ENCODE measurements at places on chromosomes 7 and 10.
A peak's percentile ranks its signal among the peaks of the same experiment; 100 is the strongest.

- DNase-seq = no peak
Measured at GRCh38 chr10:106500041-106500924, 664.2 kb downstream of the SORCS1 start.

DNA sequence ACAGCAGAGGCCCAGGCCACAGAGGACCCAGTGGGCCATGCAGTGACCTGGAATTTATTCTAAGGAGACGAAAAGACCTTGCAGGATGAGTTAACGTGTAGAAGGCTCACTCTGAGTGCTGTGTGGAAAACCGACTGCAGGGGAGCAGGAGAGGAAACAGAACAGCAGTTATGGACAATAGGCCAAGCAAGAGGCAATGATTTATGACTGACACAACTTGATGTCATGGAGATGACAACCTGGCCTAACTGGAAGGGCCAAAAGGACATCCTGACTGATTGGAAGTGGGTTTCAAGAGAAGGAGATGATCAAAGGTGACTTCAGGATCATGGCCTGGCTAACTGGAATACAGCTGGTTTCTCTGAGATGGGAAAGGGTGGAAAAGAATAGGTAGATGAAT, 70.2 kb upstream of the RAPGEF5 start:
- DNase-seq = no peak

DNA sequence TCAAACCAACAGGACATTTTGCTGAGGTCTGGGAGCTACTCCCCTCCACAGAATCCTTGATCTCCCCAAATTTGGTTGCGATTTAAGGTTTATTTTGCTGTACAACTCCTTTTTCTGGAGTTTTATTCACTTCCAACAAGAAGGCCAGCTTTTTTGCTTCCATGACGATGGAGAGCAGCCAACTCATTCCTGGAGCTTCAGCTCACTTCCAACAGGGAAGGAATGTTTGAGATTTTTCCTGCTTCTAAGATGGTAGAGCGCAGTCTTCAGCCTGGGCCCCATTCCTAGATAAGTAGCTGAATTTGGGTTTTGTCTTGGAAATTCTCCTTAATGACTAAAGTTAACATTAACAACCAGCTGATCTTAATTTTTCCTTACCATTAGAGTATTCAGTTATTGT, 30.9 kb upstream of the CREB3L2 start:
- DNase-seq = no peak

GRCh38 chr7:159042581-159043101, 102.0 kb downstream of the VIPR2 start:
- no peak for DNase-seq

GRCh38 chr10:112231602-112232400, 48.2 kb upstream of the GPAM start:
- DNase-seq = no peak

- no peak for DNase-seq
Measured at GRCh38 chr7:106566672-106567071, 94.3 kb downstream of the CCDC71L start.

DNA sequence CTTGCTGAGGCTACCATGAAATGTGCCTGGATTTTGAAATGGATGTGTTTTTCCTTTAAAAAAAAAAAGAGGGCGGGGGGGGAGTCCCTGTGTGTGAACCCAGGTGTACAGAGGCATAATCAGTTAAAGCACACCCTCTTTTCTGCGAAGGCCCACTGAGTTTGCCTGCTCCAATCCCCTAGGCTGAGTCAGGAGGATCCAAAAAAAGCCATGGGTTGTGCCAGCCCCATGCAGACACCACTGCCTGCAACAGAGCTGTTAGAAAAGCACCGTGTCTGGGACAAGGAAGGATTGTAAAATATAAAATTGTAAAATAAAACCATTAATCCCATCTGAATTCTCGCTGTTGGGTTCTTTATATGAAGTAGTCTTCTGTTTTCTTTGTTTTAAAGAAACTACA, 217.9 kb downstream of the ADAM12 start:
- no peak for DNase-seq

DNA sequence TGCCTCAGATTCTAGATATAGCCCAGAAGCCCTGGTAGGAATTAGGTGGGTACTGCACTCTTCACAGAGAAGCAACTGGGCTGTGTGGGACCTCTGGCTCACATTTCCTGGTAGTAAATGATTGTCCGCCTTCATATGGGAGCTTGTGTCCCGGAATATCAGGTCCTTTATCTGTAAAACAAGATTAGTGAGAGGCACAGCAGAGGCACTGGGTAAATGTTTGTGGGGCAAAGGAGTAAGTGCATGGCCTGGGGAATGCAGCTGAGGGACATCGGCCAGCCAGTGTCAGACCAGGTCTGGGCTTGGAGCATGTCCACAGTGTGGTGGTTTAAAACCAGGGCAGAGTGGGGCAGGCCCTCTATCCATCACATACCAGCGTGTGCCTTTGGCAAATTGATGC, 323.3 kb upstream of the ZMIZ1 start:
- DNase-seq = no peak

GRCh38 chr10:62268027-62268398, 631 bp downstream of the RTKN2 start:
- DNase-seq = peak; percentile 27

- DNase-seq = no peak
Measured at GRCh38 chr7:33201821-33202220, 72.5 kb downstream of the BBS9 start.

DNA sequence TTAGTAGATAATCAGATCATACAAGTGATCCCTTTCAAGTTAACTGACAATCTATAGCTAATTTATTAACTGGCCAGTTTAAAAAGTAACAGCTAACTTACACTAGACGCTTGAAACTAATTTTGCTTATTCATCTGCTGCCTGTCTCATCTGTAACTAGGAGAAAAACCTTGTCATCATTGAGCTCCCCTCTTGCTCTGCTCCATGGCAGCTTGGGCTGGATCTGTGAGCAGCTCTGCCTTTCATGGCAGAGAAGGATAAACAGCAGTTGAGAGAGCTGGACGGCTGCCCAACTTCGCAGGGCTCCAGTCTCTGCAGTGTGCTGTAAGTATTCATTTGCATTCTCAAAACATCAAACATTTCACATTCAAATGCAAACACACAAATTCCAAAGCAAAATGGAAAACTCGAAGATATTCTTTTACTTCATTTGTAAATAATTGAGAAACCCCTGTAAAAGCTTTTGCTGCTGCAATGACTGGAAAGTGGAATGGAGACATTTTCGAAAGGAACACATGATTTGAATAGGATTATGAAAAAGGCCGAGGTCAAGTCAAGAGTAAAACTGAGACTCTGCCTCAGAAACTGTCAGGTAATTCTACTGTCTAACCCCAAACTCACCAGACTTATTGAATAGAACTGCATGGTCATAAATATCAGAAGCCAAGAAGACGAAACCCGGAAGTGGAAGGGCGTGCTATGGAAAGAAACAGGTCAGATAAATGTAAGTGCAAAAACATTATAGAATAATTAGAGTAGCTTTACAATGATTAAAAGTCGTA, 17.6 kb downstream of the SLC35B4 start:
- DNase-seq = no peak

DNA sequence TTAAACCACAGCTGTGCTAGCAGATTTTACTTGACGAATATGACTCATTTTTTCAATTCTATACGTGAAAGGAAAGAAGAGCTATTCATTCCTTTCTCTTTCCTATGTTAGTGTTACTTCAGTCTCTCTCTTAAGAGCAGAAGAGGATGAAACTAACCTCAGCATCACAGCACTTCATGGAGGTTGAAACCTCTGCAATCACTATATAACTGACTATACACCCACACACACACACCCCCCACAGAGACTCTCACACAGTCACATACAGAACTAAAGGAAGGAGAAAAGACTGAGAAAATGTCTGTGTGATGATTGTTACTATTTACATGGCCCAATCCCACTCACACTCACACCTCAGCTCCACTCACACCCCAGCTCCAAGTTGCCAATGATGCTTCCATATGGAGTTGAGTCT, 104.2 kb downstream of the KIF20B start:
- no peak for DNase-seq

DNA sequence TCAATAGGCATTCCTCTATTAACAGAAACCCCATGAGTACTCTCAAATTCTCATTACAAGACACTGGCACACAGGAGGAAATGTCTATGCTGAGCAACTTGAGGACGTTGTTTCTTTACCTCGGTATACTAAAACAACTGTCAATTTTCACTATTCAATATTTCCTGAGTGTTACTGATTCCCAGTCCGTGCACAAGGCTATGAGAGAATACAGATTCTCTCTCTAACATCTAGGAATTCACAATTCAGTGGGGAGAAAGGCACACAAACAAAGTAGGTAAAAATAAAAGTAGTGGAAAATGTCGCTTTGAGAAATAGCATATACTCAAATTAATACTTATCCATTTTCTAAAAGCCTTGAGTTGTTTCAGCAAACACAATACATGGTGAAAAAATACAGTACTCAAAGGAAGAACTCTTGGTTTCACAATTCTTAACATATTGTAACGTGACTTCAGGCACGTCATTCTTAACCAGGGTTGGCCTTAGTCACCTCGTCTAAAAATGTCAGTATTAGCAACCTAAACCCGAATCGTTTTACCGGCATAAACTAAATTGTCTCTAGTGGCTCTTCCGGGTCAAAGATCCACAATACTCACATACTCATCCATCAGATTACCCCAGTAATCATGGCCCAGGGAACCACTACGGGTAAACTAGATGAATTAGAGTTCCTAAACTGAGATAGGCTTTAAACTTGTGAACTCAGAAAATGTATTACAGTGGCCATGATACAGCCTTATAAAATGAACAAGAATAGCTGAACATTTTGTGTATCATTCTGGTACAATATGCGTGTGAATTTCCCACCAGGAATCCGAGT, 1.5 kb downstream of the IPMK start:
- peak; percentile 66 for DNase-seq

DNA sequence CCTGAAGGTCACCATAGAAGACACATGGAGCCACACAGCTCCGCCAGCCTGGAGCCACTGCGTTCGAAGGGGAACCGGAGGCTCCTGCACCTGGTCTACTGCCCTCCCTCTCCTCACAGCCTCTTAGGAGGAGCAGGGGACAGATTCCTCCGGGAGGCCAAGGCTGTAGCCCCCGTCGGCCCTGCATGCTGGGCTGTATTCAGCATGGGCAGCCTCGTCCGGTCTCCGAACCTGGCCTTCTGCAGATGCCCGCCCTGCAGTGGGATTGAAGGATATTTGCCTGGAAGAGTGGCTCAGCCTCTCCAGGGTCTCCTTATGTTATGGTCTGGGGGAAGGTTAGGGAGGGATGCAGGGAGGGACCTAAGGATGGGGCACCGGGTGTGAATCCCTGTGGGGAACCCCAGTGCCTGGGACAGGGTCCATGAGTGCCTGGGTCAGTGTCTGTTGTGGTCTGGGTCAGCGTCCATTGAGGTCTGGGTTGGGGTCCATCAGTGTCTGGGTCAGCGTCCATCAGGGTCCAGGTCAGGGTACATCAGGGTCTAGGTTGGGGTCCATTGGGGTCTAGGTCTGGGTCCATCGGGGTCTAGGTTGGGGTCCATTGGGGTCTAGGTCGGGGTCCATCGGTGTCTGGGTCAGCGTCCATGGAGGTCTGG, 13.0 kb upstream of the SCART1 start:
- no peak for DNase-seq

GRCh38 chr7:106459397-106460072, 174.8 kb upstream of the NAMPT start:
- DNase-seq = no peak

GRCh38 chr10:6101181-6101580, 12.3 kb downstream of the RBM17 start:
- DNase-seq = peak; percentile 29

DNA sequence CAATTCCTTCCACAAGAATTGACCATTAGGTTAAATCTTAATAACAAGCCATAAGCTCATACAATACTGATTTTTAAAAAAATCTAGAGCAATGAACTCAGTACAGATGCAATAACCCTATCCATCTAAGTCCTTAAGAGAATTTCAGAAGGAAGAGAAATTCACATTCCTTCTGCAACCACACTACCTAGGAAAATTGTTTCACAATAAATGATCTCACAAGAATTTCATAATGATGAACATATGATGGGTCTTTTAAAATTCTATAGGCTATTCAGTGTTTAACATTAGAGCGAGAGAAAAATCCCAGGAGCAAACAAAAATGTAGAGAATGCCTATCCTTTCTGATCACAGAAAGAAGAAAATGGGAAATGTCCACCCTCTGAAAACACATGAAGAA, 70.0 kb upstream of the MAGI2 start:
- DNase-seq = no peak

DNA sequence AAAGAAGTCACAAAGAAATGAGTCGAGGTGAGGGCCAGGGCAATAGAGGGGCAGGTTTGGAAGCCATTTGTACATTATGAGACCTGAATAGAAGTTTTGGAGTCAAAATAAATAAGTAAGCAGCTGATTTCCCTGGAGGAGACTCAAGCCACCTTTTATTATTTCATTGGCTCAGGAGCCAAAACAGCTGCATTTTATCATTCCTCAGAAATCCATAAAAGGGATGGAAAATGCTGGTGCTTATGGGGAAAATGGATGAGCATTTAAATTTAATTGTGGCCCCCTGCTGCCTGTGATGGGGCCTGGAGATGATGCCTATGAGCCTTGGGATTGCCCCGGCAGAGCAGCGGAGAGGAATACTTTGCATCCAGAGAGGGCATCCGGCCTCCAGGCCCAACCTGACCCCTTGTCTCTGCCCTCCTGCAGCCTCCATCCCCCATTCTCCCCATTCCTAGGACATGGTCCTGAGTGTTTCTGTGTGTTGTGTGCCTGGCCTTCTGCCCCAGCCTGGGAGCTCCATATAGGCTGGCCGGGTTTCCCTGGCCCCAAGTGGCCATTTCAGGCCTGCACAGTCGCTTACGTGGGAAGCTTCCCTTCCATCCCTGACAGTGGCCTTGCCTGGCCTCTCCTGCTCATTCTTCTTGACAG, 296.8 kb upstream of the ZMIZ1 start:
- DNase-seq = no peak

DNA sequence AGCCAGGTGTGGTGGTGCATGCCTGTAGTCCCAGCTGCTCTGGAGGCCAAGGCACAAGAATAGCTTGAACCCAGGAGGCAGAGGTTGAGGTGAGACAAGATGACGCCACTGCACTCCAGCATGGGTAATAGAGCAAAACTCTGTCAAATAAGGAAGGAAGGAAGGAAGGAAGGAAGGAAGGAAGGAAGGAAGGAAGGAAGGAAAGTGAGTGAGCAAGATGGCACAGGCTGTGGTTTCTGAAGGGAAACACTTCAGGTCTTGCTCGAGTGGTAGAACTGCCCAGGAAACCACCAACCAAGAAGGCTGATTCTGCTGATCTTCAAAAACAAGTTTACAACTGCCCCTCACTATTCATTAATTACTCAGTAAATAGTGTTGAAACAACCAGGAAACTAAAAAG, 45.2 kb downstream of the EZH2 start:
- DNase-seq = peak; percentile 65

GRCh38 chr7:46930366-46930765, 651.5 kb downstream of the TNS3 start:
- no peak for DNase-seq

All from B cell (primary cell).